HCEC 1CT (cell line): ENCODE measurements at places on chromosomes 1 and 21.

GRCh38 chr1:35386959-35387358 is 118.5 kb downstream of the ZMYM4 start:
- DNase-seq, result no peak

DNA sequence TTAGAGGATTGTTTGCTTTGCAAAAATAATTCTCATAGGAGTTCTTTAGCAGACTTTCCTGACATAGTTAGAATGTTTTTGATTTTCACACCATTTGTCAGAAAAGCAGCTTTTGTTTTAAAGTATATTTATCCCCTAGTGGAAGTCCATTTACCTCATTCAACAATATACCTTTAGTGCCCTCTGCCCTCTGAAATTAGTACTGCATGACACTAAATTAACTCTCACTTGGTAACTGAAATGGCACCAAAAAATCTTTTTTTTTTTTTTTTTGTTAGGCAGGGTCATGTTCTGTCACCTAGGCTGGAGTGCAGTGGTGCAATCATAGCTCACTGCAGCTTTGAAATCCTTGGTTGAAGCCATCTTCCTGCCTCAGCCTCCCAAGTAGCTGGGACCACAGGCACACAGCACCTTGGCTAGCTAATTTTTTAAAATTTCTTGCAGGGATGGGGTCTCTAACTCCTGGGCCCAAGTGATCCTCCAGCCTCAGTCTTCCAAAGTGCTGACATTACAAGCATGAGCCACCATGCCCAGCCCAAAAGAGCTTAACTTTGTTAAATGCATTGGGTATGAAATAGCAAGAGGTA is 13.6 kb downstream of the LRRC42 start:
- DNase-seq, result peak; percentile 36

GRCh38 chr1:230621324-230622030 is 20.8 kb upstream of the COG2 start:
- no peak for DNase-seq

GRCh38 chr1:87024936-87025540 is 110.6 kb downstream of the HS2ST1 start:
- peak; percentile 43 for DNase-seq

DNA sequence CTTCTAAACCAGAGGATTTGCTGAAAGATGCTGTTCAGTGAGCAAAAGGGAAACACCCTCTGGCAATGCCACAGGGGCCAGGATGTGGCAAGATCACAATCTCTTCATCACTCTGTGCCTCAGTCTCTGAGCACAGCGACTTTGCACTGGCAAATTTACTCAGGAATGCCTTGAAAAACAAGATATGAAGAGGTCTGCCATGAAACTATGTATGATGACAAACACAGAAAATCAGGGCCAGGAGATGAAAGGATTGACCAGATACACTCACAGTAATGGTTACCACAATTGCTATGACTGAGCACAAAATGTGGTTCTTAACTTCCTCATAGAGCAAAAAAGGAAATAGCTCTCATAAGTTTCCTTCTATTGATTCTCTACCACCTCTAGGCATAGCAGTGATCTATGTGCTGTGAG is 5.8 kb downstream of the TTC13 start:
- no peak for DNase-seq
